ENCODE measurements at places on chromosomes 2 and 18.

DNA sequence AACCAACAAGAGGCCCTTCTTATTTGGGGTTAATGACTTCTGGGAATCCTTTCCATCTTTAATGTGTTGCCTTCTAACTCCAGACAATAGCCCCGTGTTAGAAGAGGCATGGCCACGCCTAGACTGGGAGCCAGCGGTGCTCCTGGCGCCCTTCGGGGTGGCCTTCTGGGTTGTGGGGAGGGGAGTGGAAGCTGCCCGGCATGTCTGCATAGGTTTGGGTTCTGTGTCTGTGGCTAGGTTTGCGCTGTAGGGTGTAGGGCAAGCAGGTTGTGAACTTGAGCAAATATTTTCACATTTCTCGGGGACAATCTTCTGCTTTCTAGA is 40.4 kb downstream of the CELF4 start:
- DNase-seq, result no peak

DNA sequence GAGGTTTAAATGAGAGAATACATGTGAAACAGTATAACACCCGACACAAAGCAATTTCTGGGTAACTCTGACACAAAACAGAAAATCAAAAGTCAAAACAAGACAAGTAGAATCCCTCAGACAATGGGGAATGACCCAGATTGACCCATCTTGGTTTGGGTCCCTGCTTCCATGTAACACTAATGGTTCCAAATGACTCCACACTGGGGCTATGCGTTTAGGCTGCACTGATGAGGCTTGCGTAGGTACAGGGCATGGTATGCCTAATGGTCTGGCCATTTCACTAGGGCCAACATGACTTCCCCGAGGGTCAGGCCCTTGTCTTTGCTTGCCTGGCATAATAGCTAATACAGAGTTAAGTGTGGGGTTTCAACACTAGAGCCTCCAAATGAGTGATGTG is 27.2 kb upstream of the NFE2L2 start:
- DNase-seq, result no peak

- DNase-seq, result no peak
These were observed 329.6 kb upstream of the ID2 start for GRCh38 chr2:8352296-8352695.

DNA sequence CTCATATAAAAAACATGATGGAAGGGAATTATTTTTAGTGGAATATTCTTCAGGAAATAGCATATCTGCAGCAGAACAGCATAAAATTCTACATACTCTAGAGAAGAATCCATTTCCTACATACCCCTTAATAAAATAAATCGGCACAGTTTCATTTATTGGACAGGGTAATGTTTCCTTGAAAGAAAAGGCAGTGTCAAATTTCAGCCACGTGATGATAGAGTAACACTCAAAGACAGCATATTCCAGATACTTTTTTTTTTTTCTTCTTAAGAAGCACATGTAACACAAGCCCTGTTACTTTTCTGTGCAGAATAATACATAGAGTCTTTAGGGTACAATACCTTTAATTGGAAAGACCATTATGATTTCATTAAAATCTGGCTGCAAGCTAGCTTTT is 204.4 kb downstream of the SRBD1 start:
- DNase-seq, result no peak

- DNase-seq, result no peak
These were observed 75.3 kb downstream of the GORASP2 start for GRCh38 chr2:171004363-171004762.

GRCh38 chr2:174438146-174438886 is 42.8 kb downstream of the SCRN3 start:
- no peak for DNase-seq

GRCh38 chr2:163600801-163601200 is 135.0 kb downstream of the FIGN start:
- DNase-seq, result no peak

GRCh38 chr18:25935356-25935755 is 155.1 kb downstream of the SS18 start:
- no peak for DNase-seq

DNA sequence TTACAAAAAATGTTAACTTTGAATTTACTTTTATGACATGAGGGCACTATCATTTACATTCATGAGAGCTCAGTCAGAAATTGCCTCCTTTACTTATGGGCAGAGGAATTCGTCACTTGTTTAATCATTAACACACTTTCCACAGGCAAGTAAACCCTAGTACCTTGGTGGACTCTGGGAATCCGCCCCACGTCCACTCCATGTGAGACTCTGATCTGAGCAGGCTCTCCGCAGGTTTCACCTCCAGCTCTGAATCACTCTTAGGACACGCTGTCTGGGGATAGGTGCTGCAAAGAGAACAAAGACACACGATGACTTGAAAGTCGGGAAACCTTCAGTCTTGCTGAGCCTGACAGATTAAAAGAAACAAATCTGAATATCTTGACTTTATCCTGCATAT is 73.6 kb downstream of the LPIN2 start:
- no peak for DNase-seq

GRCh38 chr2:152223977-152224376 is 48.4 kb upstream of the STAM2 start:
- no peak for DNase-seq

DNA sequence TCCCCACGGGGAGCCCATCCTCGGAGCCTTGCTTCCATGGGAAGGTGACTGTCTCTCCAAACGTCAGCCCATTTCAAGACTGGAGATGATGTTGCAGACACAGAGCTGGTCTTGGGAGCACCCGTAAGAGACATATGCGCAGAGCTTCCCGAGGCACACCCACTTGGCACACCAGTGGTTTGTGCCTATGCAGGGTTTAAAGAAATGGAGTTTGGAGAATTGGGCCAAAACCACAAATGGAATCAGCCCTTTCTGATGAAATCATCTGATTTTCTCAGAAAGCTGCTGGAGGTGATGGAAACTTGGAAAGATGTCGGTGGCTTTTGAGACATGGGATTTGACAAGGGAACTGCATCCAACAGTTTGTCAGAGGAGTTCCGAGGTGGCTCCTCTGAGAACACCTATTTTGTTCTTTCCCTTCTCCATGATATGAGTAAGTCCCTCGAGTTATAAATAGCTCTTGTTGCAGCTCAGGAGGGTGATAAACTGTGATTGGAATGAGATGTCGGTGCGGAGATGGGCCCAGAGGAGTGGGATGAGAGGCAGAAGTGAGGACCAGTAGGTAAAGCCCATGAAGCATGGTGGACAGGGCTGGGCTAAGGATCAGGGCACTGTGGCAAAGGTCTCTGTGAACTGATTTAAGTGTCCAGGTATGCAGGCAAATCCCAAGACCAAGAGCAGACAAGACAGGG is 225.7 kb downstream of the ACKR3 start:
- no peak for DNase-seq
